ENCODE measurements at places on chromosomes 7 and 10.

DNA sequence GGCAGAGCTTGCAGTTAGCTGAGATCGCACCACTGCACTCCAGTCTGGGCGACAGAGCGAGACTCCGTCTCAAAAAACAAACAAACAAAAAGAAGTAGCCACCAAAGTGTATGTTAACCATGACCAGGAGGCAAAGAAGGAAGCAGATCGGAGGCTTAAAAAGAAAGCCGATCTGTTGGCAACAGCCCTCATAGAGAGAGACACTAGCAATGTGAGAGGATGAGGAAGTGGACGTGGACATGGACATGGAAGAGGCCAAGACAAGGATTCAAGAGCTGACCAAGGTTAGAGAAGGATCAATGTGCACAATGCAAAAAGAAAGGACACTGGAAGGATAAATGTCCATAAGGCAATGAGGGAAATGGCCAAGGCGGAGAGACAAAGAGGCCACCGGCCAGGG is 14.9 kb upstream of the ADCK2 start:
- no peak for DNase-seq

DNA sequence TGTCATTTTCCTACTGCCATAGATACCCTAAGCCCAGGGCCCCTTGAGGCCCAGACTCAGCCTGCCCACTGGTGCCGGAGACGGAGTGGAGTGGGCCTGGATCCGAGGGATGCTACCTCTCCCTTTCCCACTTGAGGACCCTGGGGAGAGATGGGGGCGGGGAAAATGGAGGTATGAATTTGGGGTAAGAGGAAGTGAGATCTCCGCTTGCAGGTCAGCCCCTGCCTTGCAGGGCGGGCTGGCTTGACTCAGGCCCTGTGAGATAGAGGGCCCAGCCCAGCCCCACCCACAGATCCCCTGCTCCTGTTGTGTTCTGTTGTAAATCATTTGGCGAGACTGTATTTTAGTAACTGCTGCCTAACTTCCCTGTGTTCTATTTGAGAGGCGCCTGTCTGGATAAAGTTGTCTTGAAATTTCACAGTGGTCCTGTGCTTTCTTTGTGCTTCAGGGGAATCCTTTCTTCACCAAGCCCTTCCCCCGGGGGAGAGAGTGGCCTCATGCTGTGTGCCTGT is 13.2 kb downstream of the YKT6 start:
- no peak for DNase-seq

DNA sequence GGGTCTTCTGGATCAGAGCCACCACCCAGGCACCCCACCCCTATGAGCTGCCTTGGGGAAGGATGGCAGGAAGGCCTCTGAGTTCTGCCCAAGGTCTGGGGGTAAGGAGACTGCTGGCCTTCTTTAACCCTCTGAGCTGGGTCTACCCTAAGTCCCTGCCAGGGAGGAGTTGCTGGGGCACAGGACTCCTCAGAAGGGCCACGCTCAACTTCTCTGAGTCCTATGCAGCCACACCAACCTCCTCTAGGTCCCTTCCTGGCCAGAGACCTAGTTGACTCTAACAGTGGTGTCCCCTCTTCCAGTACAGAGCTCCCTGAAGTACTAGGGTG is 2.6 kb upstream of the NEURL1 start:
- no peak for DNase-seq

DNA sequence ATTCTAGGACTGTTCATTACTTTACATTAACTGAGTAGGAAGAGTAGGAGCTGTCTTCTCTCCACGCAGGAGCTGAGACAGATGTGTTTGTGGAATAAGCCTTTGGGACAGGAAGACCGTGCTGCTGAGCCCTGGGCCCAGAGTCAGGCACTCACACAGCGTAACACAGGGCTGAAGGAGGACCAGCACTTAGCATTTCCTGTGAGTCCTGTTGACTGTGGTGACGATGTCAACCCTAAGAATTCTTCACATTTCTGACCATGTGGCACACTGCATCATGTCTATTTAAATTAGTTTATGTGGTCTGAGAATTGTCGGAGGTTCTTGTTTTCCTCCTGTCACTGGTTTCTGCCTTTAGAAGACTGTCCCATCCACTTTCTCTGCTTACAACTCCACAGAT is 117.2 kb downstream of the PIP4K2A start:
- peak; percentile 44 for DNase-seq

DNA sequence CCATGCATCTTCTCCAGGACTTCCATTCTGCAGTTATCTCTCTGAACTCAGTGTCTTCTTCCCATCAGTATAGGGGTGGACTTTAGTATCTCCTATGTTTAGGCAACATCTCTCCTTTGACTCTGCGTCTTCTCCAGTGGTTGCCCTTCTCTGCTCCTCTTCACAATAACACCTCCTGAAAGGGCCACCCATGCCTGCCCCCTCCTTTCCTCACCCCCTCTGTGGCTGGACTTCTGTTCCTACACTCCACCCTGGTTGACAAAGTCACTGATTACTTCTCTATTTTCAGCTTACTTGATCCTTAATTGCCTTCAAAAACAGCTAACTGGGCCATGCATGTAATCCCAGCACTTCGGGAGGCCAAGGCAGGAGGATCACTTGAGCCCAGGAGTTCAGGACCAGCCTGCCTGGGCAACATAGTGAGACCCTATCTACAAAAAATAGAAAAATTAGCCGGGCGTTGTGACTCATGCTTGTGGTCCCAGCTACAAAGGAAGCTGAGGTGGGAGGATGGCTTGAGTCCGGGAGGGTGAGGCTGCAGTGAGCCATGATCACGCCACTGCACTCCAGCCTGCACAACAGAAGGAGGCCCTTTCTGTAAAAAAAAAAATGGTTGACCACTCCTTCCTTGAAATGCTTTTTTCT is 13.7 kb downstream of the SRGN start:
- DNase-seq: peak; percentile 58

DNA sequence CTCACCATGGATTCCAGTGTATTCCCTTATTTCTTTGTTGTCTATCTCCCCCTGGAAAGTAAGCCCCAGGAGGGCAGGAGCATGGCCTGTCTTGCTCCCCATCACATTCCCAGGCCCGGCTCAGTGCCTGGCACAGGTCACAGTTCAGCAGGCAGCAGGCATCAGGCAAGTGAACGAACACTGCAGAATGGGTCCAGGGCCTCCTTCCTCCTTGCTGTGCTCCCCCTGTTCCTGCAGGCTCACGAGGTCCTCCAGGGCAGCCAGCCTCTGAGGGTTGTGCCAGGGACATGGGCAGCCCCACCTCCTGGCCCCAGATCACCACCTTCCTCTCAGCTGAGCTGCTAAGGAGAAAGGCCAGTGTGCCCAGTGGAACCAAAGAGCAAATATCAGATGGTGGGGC is 41.8 kb downstream of the PDLIM1 start:
- no peak for DNase-seq
